CD4-positive, CD25-positive, alpha-beta regulatory T cell (primary cell): ENCODE measurements at places on chromosomes 6 and 20. TPM values are rescaled to one million over a fixed set of nuclear protein-coding genes. Genes with fewer than 3 reads are reported as not detected.

DNA sequence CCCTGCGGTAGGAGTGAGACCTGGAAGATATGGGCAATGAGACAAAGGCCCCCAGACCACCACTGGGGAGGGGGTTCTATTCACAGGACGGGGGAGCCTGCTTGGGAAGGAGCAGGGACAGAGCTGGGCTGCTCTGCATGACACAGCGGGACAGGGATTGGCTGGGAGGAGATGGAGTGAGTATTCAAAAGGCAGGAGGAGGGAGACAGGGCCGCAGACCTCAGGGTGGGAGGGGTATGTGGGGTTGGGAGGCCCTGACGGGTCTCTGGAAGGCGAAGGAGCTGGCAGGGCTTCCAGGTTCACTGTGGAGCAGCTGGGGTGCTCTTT is 60.8 kb upstream of the RPS6KA2 start:
- no peak for DNase-seq

IFT52 gene
- 13.1 TPM for total RNA-seq

DNA sequence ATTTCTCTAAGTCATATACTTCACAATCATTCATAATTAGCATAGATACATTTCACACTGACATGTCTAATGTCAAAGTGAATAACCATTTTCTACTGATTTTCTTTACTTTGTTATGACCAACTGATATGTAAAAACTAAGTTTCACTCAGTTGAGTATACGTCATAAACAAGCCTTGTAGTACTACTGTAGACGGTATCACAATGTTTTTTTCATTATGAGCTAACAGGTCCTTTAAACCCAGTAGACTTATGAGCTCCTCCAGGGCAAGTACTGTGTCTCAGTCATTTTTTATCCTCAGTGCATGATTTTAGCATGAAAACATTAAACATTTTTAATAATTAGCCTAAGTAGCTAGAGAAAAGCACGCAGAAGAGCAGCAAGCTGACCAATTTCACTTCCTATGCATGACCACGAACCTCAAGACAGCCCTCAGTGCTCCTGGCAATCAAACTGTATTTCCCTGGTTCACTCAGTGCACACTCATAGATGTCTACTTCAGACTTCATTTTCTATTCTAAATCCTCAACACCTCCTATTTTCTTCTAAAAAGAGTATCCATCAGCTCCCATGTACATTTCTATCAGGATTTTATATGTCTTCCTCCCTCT is 32.0 kb upstream of the TFAP2D start:
- DNase-seq, result no peak

AARS2 gene
- total RNA-seq, result 15.7 TPM

- DNase-seq, result no peak
Observed at GRCh38 chr20:1722513-1723050, 65.0 kb upstream of the SIRPG start.
